ENCODE measurements at places on chromosomes 6 and 20.
A peak's percentile ranks its signal among the peaks of the same experiment; 100 is the strongest.

- no peak for DNase-seq
Observed at GRCh38 chr20:63934271-63935068, 21.7 kb downstream of the UCKL1 start.

DNA sequence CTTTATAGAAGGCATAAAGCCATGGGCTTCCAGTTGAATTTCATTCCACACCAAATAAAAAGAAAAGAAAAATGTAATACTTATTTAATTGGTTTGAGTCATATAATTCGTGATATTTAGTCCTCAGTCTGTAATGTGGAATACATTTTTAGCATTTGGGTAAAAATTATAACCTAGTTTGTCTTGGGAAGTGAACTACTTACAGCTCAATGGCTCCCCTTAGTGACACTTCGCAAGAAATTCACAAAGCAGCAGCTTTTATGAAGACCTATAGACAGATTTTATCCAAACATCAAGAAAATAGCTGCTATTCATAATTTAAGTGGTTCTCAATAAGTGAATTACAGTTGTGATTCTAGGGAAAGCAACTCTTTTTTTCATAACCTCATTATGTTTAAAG lies 72.1 kb downstream of the RSPO3 start:
- DNase-seq = no peak

GRCh38 chr20:44031001-44031574 lies 116.4 kb downstream of the TOX2 start:
- DNase-seq = no peak

GRCh38 chr6:157647261-157647915 lies 175.7 kb upstream of the SNX9 start:
- DNase-seq = no peak

- DNase-seq = no peak
Observed at GRCh38 chr6:143408787-143409162, 41.7 kb downstream of the ADAT2 start.

DNA sequence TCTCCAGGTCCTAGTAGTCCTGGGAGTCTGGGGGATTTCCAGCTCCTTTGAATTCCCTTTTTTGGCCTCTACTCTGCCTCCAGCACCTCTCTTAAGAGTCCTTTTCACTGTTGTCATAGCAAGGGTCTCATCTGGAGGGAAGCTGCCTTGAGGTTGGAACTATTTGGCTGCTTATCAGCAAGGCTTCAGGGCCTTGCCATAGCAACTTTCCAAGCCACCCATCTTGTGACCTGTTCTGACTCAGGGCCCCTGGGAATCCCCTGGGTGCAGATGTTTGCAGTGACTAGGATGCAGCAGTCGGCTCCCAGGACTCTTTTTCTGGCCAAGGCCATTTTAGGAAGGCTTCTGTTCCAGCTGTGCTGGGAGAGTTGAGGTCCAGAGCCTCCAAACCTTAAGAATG lies 12.4 kb downstream of the PKIG start:
- DNase-seq = no peak

DNA sequence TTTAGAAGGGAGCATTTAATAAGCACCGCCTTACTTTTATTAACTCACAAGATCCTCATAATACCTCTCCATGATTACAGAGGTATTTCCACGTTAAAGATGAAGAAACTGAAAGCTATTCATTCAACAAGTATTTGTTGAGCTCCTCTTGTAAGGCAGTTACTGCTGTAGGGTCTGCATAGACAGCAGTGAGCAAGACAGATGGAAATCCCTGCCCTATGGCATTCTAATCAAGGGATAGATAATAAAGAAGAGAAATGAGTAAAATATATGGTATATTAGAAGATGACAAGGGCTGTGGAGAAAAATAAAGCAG lies 77.8 kb upstream of the CTNNBL1 start:
- no peak for DNase-seq

DNA sequence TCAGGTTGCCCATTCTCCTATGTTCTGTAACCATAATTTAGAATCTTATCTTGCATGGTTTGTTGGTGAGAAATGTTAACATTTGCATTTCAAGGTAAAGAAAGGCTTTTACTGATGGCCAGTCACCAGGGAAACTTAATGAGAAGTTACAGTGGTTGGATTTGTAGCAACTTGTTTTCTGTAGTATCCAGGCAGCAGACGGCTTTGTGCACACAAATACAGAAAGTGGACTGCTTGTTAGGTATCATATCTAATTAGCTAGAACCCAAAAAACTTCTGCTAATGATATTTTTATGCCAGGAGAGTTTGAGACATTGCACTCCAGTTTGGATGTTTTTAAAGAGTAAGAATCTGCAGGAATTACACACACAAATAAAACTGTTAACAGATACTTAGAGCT lies 578.0 kb downstream of the DOK5 start:
- no peak for DNase-seq

DNA sequence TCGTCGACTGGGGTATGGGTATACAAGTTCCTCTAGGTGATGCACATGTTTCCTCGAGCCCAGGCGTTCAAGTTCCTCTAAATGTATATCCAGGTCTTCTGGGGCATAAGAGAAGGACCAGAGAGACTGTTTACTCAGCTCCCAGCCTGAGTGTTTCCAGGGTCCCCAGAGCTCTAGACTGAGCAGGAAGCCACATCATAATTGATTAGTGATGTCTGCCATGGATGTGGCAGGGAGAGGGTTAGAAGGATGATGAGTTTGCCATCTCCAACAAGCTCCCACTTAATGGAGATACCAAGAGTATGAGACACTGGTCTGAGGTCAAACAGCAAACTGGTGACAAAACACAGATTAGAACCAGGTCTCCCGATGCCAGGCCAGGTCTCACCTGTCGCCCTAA lies 74.8 kb downstream of the PREX1 start:
- DNase-seq = no peak

DNA sequence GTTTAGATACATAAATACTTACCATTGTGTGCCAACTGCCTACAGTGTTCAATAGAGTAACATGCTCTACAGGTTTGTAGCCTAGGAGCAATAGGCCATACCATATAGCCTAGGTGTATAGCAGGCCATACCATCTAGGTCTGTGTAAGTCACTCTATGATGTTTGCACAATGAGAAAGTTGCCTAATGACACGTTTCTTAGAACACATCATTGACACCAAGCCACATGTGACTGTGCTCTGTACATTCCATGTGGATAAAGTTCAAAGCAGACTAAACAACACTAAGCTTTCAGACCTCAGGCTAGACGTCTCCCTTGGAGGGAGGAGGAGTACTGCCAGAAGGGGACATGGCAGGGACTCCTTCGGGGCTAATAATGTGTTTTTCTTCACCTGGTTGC lies 93.6 kb downstream of the KIF16B start:
- no peak for DNase-seq

GRCh38 chr6:106628658-106629102 lies 618 bp downstream of the RTN4IP1 start:
- DNase-seq = no peak

- no peak for DNase-seq
Observed at GRCh38 chr6:34249469-34250261, 859 bp upstream of the SMIM29 start.

GRCh38 chr6:51398064-51398705 lies 579.5 kb downstream of the TFAP2B start:
- DNase-seq = no peak

GRCh38 chr6:70398783-70399728 lies 14.3 kb upstream of the FAM135A start:
- DNase-seq = no peak

DNA sequence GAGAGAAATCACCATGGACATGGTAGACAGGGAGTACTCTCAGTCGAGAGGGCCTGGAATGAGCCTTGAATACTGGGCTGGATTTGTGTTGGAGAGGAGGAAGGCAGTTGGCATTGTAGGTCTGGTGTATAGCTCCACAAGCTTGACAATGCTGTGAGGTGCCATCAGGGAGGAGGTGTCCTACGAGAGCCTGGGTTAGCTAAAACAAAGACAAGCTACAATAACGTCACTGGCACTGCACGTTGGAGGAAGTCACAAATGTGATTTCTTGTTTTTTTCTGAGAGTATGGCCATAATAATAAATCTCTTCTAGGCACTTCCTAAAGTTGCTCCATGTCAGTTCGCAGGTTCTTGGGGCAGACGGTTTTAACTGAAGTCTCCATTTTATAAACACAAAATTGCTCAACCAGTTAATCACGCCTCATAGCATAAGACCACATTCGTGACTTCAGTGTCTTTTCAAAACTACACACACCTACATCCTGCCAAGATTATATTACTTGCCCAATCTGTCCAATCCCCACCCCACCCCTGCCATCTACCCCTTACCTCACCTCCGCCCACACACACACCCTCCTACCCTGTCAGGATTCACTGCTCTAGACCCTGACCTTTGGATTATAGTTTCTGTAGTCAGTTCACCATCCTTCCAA lies 4.4 kb upstream of the HLA-DMB start:
- DNase-seq = no peak

- no peak for DNase-seq
Observed at GRCh38 chr20:32007787-32008616, 2.2 kb upstream of the CCM2L start.

- DNase-seq = no peak
Observed at GRCh38 chr6:64113704-64114103, 478.1 kb downstream of the PHF3 start.

GRCh38 chr6:54327631-54328030 lies 19.4 kb downstream of the TINAG start:
- no peak for DNase-seq

GRCh38 chr6:169397684-169398083 lies 144.0 kb upstream of the THBS2 start:
- DNase-seq = no peak

DNA sequence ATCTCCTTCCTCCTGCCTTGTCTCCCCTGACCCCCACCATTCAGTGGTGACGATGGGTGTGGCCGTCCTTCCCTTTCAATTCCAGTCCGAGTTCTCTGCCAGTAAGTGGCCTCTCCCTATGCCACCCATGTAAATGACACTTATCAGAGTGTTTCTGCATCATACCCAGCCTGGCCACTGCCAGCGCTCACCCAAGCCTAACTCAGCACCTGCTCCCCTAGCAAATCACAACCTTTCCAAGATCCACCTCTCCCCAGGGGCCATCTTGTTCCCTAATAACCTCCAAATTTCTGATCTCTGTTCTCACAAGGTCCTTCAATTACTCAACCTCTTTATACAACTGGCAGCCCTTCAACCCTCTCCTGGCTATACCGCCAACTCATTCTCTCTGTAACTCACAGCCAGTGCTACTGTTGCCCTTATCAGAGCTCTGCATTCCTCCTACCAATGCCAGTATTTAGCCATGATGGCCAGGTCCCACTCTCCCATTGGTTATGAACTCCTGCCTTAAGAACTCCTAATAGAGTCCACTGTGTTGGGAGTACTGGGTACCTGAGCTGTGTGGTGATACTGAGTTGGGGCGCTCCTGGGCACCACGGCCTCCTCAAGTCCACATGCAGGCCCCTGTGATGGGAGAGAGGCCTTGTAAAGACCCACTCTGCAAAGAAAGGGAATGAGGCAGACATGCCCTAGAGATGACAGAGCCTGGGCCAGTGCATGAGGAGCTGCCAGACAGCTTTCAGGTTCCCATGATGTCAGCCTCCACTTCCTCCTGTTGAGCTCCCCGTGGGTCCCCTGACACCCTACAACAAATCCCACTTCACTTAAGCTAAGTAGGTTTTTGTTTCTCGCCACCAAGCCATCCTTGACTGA lies 187.4 kb upstream of the RREB1 start:
- DNase-seq = no peak

DNA sequence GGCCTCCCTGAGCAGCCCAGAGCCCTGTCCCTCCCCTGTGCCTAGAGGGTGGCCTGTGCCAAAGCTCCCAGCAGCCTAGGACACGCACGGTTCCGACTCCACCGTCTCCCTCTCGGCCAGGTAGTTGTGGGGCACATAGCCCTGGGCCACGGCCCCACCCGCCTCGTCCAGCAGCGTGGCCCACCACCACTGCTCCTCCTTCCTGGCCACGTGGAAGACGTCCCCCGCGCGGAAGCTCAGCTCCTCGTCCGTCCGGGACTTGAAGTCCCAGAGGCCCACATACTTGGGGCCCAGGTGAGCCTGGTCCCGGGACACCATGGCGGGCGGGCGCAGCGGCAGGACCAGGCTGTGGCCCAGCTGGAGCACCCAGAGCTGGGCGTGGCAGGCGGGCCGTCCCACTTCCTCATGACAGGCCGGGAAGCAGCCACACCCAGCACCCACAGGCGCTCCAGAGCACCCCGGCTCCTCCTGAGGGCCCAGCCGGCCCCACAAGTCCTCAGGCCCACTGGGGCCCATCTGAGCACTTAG lies at the start of gene PTK6:
Gene PTK6 (minus strand): TSS at position 380 of the 528 bp plus-strand sequence. CDS start 62 bp downstream, at position 318.
- no peak for DNase-seq

- DNase-seq = no peak
Observed at GRCh38 chr6:29749668-29750067, 26.4 kb downstream of the HLA-F start.

- no peak for DNase-seq
Observed at GRCh38 chr6:81998432-81998831, 246.0 kb upstream of the TENT5A start.

- DNase-seq = peak; percentile 56
Observed at GRCh38 chr6:12051861-12052368, 39.8 kb downstream of the HIVEP1 start.

- DNase-seq = no peak
Observed at GRCh38 chr6:147099974-147100373, 104.2 kb upstream of the STXBP5 start.

DNA sequence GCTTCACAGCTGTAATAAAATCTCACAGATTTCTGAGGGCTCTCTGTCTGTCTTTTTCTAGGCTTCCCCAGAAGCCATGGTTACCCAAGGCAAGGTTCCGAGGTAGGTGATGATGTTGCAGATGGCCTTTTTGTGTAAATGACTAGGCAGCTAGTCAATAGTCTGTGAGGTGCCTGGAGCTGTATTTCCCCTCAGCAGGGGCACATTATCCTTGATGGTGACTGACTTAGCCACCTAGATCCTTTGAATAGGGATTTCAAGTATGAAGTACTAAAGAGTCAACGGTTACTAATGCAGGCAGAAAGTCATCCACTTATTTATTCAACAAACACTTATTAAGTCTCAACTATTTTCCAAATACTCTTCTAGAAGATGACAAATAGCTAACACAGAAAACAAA lies 49.3 kb upstream of the L3MBTL3 start:
- no peak for DNase-seq

GRCh38 chr6:2141644-2142290 lies 103.6 kb downstream of the GMDS start:
- DNase-seq = no peak

DNA sequence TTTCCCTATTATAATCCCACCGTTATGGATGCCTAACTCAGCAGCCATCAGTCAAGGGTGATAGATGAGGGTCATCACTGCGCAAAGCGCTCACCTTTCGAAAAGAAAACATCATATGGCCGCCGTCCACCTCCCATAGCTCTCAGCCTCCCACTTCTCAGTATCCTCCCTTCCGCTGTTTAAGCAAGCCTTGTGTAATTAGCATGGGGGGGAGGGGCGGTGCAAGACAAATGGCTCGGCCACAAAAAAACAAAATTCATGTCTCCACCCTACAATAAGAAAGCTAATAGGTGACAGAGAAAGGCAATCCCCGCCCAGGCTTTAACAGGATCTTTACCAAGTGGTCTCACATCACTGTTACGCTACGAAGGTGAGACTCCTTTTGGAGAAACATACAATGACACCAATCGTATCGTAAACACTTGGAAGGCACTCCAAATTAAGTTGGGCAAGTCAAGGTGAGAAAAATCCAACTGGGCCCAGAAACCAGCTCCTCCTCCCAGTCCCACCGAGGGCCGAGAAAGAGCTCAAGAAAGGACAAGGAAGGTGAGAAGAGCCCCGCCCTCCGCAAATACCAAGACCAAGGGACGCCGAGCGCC lies 645 bp downstream of the DDX39B start:
- peak; percentile 60 for DNase-seq

- no peak for DNase-seq
Observed at GRCh38 chr6:139398658-139399057, 24.2 kb upstream of the CITED2 start.

GRCh38 chr6:27962506-27962905 lies 5.5 kb downstream of the OR2B6 start:
- no peak for DNase-seq
